ENCODE measurements at places on chromosomes 7 and 10. TPM values are rescaled to one million over a fixed set of nuclear protein-coding genes. Genes with fewer than 3 reads are reported as not detected.

The TMEM243 gene
- 20.3 TPM for total RNA-seq

GRCh38 chr7:36600869-36601530 lies 123.3 kb downstream of the AOAH start:
- H3K27me3 ChIP-seq = no peaks in the 10 kb centered on the region
- no peak overlapping the region for H3K27ac ChIP-seq
- H3K4me1 ChIP-seq = no peaks in the 10 kb centered on the region
- no peak for DNase-seq

DNA sequence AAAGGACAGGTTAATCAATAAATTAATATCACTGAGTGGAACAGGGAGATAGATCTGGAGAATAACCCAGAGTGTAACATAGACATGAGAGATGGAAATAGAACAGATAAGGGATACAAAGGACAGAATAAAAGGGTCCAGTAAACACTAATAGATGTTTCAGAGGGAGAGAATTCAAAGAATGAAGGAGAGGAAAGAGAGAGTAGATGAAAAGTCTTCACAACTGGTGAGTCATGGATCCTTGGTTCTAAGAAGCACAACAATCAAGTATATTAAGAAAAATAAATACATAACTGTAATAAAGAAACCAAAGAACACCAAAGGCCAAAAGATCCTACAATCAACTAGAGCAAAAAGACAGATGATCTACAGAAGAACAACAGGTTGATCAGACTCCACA lies 66.3 kb downstream of the BEND7 start:
- H3K27ac ChIP-seq = no peak overlapping the region
- no peak for DNase-seq
- no peak overlapping the region for H3K4me3 ChIP-seq

The PIK3AP1 gene
- not detected for total RNA-seq

The UTF1 gene
- not detected for total RNA-seq

DNA sequence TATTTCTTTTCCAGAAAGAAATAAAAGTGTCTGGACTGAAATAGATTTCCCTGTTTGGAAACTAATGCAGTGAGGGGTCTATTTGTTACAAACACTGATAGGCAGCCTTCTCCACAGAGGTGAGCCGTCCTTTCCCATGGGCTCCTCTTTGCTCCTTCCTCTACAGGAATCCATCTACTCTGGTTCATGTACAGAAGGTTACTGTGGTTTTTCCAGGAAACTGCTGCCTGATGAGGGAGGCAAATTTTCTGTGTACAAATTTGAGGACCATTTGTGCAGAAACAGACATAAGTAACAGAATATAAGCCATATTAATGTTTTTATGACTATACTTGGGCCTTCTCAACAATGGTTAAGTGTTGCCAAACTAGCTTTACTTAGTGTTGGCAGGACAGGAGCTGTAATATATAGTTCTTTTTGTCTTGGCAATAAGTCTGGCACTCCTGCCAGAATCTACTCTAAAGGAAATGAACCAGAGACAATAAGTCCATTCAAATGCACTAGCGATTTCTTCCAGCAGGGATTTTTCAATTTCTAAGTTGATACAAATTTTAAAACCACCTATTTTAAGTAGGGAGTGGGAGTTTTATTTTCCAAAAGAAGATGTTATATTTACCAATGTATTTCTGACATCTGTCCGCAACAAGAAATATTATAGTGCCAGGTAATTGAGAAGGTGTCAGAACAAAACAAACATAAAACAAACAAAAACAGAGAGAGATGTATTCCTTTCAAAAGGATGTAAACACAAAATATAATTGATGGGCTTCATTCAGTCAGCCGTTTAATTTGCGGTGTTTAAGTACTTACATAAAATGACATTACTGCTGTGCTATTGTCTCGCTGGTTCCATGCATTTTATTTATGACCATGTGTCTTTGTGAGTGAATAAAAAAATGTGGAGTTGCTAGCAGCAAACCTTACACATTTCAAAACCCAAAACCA lies 91.0 kb upstream of the NFE2L3 start:
- no peak for DNase-seq
- no peaks in the 10 kb centered on the region for H3K4me1 ChIP-seq
- peaks cover 2% of the 10 kb centered on the region for H3K27me3 ChIP-seq
- no peaks in the 10 kb centered on the region for H3K36me3 ChIP-seq

The DDC gene
- total RNA-seq = not detected

GRCh38 chr7:92520024-92520423 lies 8.3 kb downstream of the PEX1 start:
- peaks cover 9% of the 10 kb centered on the region for H3K4me1 ChIP-seq
- H3K4me3 ChIP-seq = no peak overlapping the region
- no peak for DNase-seq
- no peaks in the 10 kb centered on the region for H3K27me3 ChIP-seq
- H3K27ac ChIP-seq = no peak overlapping the region
- H3K36me3 ChIP-seq = peaks cover 4% of the 10 kb centered on the region

The KIF11 gene
- total RNA-seq = 16.8 TPM

DNA sequence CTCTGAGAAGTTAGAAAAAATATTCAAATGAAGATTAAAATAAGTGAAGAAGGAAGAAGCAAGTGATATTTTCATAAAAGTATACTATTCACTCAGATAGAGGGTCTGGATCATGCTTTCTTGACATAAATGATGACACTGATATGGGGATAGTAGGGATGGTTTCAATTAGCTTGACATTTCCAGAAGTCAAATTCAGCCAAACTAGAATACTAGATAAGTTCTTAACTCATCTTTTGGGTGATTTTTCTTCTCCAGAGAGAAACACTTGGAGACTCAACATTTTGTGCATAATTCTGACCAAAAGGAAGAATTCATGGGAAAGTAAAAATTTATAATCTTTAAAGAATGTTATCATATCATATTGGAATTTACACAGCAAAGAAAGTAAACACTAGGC lies 152.0 kb upstream of the LRGUK start:
- DNase-seq = peak; percentile 4
- no peak overlapping the region for H3K27ac ChIP-seq
- no peaks in the 10 kb centered on the region for H3K36me3 ChIP-seq
- H3K4me1 ChIP-seq = peaks cover 12% of the 10 kb centered on the region

DNA sequence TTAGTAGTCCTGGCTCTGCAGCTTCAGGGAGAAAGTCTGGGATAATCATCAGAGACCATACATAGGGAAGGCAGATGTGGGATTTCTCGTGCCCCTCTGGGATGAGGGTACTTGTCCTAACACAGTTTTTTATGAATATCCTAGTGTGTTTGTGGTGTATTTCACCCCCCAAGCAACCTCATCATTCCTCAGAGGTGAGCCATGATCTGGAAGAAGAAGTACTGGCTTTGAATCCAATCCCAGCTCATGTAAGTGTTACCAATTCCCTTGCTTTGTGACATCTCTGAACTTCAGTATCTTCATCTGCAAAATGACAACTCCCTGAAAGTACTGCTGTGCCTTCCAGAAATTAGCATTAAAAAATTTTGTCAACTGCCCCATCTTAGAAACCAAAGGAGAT lies 347.5 kb upstream of the ZMIZ1 start:
- peaks cover 21% of the 10 kb centered on the region for H3K4me1 ChIP-seq
- peaks cover 23% of the 10 kb centered on the region for H3K27me3 ChIP-seq
- no peak for DNase-seq
- H3K36me3 ChIP-seq = no peaks in the 10 kb centered on the region
- no peak overlapping the region for H3K4me3 ChIP-seq

GRCh38 chr7:93046641-93047040 lies 71.1 kb downstream of the SAMD9 start:
- H3K4me3 ChIP-seq = no peak overlapping the region
- H3K27ac ChIP-seq = peak overlapping the region; percentile 7
- H3K27me3 ChIP-seq = no peaks in the 10 kb centered on the region
- H3K4me1 ChIP-seq = peaks cover 73% of the 10 kb centered on the region
- no peaks in the 10 kb centered on the region for H3K36me3 ChIP-seq

DNA sequence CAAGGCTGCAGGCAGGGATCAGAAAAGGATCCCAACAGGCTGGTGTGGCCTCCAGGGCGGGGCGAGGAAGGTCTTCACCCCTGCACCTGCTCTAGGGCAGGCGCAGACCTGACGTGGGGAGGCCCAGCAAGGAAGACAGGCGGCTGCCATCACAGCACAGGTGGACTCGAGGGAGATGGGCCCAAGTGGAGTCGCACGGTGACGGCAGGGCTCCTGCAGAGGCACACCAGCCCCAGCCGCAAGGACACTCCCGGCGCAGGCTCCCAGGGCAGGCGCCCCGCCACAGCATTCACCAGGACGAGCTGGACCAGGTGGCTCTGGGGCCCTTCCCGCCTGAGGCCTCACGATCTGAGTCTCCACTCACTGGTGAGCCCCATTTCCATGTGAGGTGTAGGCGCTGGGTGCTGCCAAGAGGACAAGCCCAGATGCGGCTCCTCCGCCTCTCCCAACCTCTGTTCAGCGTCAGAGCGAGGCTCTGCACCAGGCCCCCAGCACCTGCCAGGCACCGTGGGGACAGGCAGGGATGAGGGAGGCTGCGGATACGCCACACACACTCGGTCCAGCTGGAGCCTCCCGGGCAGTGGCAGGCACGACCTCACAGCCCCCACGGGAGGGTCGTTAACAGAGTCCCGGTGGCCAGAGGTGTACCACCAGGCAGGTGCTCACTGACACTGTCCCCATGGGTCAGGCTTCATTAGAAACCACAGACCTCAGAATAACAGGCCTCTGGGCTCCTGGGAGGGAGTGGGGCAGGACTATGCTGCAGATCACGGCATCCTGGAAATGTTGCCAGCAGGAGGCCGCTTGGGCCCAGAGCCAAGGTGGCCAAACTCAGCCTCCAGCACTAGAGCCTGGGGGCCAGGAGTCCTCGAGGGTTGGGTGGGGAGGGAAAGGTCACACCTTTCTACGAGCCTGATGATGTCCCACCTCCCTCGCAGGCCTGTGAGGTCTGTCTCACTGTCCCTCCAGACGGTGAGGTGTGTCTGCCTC lies 111.6 kb downstream of the MAD1L1 start:
- DNase-seq = no peak
- peaks cover 7% of the 10 kb centered on the region for H3K4me1 ChIP-seq
- no peaks in the 10 kb centered on the region for H3K36me3 ChIP-seq
- no peaks in the 10 kb centered on the region for H3K27me3 ChIP-seq
- H3K4me3 ChIP-seq = no peak overlapping the region

GRCh38 chr10:130459851-130460490 lies 323.8 kb downstream of the GLRX3 start:
- no peaks in the 10 kb centered on the region for H3K4me1 ChIP-seq
- peaks cover 4% of the 10 kb centered on the region for H3K36me3 ChIP-seq
- H3K27me3 ChIP-seq = no peaks in the 10 kb centered on the region
- no peak for DNase-seq
- no peak overlapping the region for H3K4me3 ChIP-seq
- no peak overlapping the region for H3K27ac ChIP-seq

DNA sequence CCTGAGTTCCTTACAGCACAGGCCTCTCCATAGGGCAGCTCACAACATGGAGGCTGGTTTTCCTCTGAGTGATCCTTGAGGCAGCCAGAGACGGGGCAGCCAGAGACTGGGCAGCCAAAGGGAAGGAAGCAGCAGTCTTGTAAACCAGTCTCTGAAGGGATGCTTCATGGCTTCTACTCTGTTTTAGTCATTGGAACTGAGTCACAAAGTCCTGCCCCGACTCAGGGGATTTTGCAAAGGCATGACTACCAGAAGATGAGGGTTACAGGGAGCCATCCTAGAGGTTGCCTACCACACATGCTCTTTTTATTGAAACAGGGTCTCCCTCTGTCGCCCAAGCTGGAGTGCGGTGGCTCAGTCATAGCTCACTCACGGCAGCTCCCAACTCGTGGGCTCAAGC lies 44.4 kb upstream of the COMMD3 start:
- H3K36me3 ChIP-seq = no peaks in the 10 kb centered on the region
- H3K4me1 ChIP-seq = no peaks in the 10 kb centered on the region
- no peak for DNase-seq
- no peak overlapping the region for H3K4me3 ChIP-seq
- no peak overlapping the region for H3K27ac ChIP-seq
- H3K27me3 ChIP-seq = peaks cover 9% of the 10 kb centered on the region

GRCh38 chr10:77410523-77410922 lies 227.1 kb downstream of the KCNMA1 start:
- H3K27ac ChIP-seq = peak overlapping the region; percentile 3
- peaks cover 83% of the 10 kb centered on the region for H3K4me1 ChIP-seq
- peaks cover 7% of the 10 kb centered on the region for H3K36me3 ChIP-seq
- DNase-seq = no peak
- no peak overlapping the region for H3K4me3 ChIP-seq

DNA sequence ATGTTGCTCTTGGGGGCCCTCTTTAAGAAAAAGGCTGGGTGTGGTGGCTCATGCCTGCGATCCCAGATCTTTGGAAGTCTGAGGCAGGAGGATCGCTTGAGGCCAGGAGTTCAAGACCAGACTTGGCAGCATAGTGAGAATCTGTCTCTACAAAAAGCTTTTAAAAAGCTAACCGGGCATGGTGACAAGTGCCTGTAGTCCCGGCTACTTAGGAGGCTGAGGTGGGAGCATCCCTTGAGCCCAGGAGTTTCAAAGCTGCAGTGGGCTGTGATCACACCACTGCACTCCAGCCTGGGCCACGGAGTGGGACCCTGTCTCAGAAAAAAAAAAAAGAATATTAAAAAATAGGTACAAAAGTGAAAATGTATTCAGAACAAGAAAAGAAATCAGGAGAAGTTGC lies 38.1 kb upstream of the SLC39A12 start:
- no peak overlapping the region for H3K27ac ChIP-seq
- H3K27me3 ChIP-seq = peaks cover 7% of the 10 kb centered on the region
- no peak for DNase-seq
- no peaks in the 10 kb centered on the region for H3K36me3 ChIP-seq
- H3K4me1 ChIP-seq = peaks cover 4% of the 10 kb centered on the region

DNA sequence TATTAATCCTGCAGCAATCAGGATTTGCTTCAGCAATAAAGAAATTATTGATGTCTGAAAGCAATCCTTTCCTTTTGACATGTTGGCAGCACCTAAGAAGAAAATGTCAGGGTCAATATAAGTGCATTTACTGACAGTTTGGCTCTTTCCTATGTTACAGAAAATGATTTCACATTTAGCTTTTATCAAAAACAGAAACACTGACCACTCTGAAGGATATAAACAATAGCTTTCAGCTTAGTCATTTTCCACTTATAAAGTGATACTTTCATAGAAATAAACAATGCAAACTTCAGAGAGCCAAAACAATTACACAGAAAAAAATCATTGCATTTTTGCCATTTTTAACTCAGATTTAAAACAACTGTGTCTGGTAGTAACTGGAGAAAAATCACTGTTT lies 325.6 kb upstream of the KAT6B start:
- peaks cover 3% of the 10 kb centered on the region for H3K27me3 ChIP-seq
- DNase-seq = peak; percentile 3
- peaks cover 62% of the 10 kb centered on the region for H3K4me1 ChIP-seq
- H3K36me3 ChIP-seq = peaks cover 43% of the 10 kb centered on the region

All from HFFc6 (cell line).